ENCODE measurements at places on chromosomes 3 and 15. TPM values are rescaled to one million over a fixed set of nuclear protein-coding genes. Genes with fewer than 3 reads are reported as not detected.

FBXL22 gene
- not detected for total RNA-seq

SAXO2 gene
- total RNA-seq, result 11.0 TPM

JAGN1 gene
- 22.8 TPM for total RNA-seq

CSPG4 gene
- 24.7 TPM for total RNA-seq

Data from Daoy (cell line).